NCI-H2081 treated with DMSO at 0.1 percent for 48 hours (cell line): ENCODE measurements at places on chromosomes 13 and 19.

DNA sequence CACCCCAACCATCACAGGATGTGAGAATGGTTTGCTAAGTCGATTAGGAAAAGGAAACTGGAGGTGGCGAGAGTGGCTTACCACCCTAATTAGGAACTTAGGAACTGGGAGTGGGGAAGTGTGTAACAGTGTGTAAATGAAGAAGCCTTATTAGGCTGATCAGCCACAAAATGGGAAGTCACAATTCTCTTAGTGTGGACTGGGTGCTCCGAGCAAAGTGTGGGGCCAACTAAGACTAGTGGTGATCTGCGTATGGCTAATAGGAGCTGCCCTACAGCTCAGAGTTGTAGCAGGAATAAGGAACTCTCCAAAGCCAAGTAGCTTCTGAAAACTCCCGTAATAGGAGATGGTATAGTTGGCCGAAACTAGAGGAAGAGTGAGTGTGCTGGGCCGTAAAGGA lies 7.6 kb downstream of the SIGLEC11 start:
- DNase-seq = no peak

- no peak for DNase-seq
Measured at GRCh38 chr13:48253849-48254248, 20.8 kb downstream of the ITM2B start.

GRCh38 chr19:17557466-17557865 lies 2.0 kb downstream of the COLGALT1 start:
- no peak for DNase-seq

GRCh38 chr13:76764429-76764828 lies 121.8 kb downstream of the KCTD12 start:
- no peak for DNase-seq
